ENCODE measurements at places on chromosomes 3 and 15. TPM values are rescaled to one million over a fixed set of nuclear protein-coding genes. Genes with fewer than 3 reads are reported as not detected.

MUC4 gene
- total RNA-seq: not detected

ACKR4 gene
- 2.4 TPM for total RNA-seq

- H3K36me3 ChIP-seq: no peaks in the 10 kb centered on the region
- no peak overlapping the region for H3K27ac ChIP-seq
- no peak overlapping the region for H3K4me3 ChIP-seq
- DNase-seq: no peak
- no peaks in the 10 kb centered on the region for H3K4me1 ChIP-seq
Observed at GRCh38 chr15:96670389-96670788, 339.9 kb downstream of the NR2F2 start.

GRCh38 chr3:150583028-150583427, 20.1 kb upstream of the SELENOT start:
- no peaks in the 10 kb centered on the region for H3K27me3 ChIP-seq
- no peak overlapping the region for H3K27ac ChIP-seq
- H3K4me1 ChIP-seq: no peaks in the 10 kb centered on the region
- peaks cover 63% of the 10 kb centered on the region for H3K36me3 ChIP-seq
- no peak overlapping the region for H3K4me3 ChIP-seq
- DNase-seq: no peak
